Heart right ventricle (tissue), 16 donors: ENCODE measurements at places on chromosomes 16 and 17. TPM values are rescaled to one million over a fixed set of nuclear protein-coding genes. Genes with fewer than 3 reads are reported as not detected.

The NPIPA2 gene
- 2.4 TPM for total RNA-seq

The FOXJ1 gene
- not detected for total RNA-seq

The ZG16 gene
- not detected for total RNA-seq

DNA sequence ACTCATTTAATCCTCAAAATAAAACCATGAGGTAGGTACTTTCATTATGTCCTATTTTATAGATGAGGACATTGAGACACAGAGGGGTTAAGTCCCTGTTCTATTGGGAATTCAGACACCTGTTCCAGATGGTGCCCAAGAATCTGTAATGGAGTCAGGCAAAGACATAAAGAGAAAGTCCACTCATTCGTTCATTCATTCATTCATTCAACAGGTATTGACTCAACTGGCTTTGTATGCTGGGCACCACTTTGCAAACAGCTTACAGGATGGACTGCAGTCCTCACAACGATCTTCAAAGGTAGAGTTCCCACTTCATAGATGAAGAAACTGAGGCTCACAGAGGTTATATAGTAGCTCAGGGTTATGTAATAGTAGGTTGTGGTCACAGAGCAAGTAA is 47.9 kb upstream of the TAC4 start:
- no peak overlapping the region for H3K27ac ChIP-seq
- no peak overlapping the region for H3K4me3 ChIP-seq
- H3K36me3 ChIP-seq: no peaks in the 10 kb centered on the region
- no peak for DNase-seq
- H3K27me3 ChIP-seq: peaks cover 53% of the 10 kb centered on the region

DNA sequence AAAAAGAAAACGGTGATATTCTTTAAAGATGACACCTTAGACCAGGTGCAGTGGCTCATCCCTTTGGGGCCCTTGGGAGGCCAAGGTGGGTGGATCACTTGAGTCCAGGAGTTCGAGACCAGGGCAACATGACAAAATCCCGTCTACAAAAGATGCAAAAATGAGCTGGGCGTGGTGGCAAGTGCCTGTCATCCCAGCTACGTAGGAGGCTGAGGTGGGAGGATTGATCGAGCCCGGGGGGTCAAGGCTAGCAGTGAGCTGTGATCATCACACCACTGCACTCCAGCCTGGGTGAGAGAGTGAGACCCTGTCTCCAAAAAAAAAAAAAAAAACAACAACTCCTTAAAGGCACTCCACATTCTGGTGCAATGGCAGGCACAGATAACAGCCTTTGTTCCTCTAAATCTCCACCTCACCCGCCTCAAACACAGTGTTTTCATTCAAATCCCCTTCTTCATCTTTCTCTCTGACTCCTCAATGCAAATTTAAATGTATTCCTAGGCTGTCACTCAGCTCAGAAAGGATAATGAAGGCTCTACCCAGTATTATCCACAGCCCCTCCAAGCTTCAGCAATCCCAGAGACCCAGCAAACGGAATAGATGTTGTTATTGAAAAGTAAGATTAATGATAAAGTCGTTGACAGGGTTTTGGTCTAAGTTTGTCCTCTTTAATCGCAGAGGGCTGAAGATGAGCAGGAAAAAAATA is 56.2 kb upstream of the CACNG5 start:
- no peak overlapping the region for H3K4me3 ChIP-seq
- no peak for DNase-seq
- no peaks in the 10 kb centered on the region for H3K4me1 ChIP-seq
- no peak overlapping the region for H3K27ac ChIP-seq
- H3K36me3 ChIP-seq: no peaks in the 10 kb centered on the region
- no peaks in the 10 kb centered on the region for H3K27me3 ChIP-seq

DNA sequence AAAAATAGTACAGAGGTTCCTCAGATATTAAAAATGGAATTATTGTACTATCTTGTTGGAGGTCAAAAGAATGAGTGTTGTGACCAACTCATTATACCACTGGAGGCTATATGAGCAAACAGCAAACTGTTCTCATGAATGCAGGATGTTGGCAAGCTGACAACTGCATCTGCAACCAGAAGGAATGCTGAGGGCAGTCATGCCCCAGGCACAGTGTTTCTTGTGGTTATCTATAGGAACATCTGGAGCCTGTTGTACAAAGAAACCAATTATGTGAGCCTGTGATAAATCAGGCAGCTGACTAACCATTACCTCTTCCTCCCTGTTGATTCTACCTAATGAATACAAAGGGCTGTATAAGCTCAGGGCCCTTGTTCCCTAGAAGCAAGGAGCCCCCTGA is 2057.1 kb downstream of the TP53TG3F start:
- peaks cover 3% of the 10 kb centered on the region for H3K27me3 ChIP-seq
- no peak overlapping the region for H3K4me3 ChIP-seq
- H3K4me1 ChIP-seq: no peaks in the 10 kb centered on the region

DNA sequence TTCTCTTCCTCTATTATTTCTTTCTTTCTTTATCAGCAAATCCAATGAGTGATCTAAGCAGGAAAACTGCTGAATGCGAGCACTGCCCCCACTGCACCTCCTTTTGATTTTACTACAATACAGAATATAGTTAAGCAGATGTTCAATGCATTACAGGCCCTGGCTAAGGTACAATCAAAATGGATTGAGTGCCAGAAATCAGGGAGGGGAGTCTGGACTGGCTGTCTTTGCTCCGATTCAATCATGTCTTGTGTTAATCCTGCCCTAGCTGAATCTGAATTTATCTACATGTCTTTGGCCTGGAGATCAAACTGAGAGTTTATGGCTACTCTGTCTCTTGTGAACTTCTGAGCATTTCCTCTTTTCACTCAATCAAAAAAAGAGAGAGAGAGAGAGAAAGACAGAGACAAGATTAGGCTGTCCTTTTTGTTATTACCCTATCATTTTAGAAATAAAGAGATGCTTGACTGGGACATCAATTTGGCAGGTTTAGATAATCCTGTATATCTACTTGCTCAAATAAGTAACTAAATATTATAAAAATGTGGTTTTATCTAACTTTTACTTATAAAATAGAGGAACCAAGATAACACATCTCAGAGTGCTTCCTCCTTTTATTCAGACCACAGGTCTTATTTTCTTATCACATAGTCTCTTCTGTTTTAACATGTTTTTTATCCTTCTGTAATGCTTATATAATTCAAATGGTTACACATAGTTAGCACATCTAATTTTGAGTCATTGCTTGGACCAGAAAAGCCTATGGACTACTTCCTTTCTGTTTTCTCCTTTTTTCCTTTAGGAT is 656.2 kb downstream of the KCNJ2 start:
- no peak overlapping the region for H3K27ac ChIP-seq
- H3K4me1 ChIP-seq: no peaks in the 10 kb centered on the region

DNA sequence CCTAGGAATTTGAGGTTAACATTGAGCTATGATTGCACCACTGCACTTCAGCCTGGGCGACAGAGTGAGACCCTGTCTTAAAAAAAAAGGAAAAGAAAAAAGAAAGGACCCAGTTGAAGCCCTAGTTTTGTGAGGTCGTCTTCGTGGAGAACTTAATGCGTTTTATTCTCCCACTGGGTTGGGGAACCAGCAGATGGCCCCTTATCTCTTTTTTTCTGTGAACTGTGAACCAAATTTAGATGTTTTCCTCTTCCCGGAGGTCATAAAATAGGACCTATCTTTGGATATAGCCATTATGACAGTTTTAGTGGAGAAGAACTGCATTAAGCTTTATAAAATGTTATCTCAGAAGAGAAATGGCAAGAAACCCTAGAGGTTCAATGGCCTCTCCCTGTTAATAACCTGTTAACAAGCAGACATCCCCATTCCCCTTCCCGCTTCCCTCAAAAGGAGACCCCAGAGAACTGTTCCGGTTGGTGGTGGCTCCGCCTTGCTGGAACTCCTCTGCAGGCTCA is 23.5 kb downstream of the KIAA0513 start:
- H3K27ac ChIP-seq: no peak overlapping the region
- no peaks in the 10 kb centered on the region for H3K36me3 ChIP-seq
- H3K27me3 ChIP-seq: no peaks in the 10 kb centered on the region
- H3K4me1 ChIP-seq: peaks cover 21% of the 10 kb centered on the region
- DNase-seq: no peak
- H3K4me3 ChIP-seq: no peak overlapping the region
